ENCODE measurements at places on chromosomes 2 and 18.

DNA sequence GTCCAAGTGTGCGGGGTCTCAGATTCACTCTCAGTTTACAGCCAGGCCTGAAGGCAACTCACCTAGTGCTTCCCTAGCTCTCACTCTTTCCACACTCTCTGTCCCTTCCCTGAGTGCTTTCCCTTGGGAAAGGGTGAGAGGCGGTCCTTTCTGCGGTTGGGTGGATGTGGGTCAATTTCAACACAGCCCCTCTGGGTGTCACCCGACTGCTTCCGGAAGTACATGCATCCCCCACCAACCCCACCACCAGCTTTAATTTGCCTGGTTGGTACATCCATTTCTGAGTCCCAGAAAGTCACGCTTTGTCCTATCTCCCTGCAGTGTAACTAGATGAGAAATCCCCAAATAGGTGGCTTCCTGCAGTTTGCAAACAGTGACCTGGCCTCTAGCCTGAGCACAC lies 307.3 kb upstream of the MEIS1 start:
- no peak for DNase-seq

DNA sequence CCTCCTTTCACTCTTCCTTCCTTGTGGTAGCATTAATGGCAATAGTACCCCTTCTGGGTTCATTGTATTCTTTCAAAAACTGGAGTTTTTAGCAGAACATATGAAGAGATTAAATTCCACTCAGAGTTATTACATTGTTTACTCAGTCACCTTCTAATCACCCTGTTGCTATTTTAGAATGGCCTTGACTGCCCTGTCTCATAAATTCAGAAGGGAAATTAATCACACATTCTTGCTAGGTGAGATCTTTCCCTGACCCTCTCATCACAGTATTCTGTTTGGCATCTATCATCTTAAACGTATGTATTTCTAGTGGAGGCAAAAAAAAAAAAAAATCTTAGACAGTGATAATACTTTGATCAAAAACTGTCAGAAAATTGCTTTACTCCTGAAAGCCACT lies 760.4 kb downstream of the ADCYAP1 start:
- DNase-seq, result no peak

DNA sequence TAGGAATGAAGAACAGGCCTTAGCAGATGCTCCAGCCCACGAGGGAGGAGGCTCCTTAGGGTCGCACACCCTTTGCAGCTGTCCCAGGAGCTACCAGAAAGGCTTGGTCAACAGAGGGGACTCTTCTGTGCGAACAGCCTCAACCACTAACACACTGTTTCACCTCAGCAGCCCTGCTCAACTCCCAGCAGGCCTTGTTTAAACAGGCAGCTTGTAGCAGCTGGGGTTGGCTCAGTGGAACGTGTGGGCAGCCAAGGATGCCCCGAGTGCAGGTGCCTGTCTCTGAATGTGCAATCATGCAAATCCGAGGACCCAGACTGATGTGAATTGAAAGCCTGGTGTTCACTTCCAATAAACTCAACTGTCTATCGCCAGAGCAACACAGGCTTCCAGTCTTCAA lies 88.7 kb upstream of the CXCR4 start:
- no peak for DNase-seq

GRCh38 chr2:46706264-46706983 lies 209.2 kb downstream of the MCFD2 start:
- DNase-seq, result no peak

- DNase-seq, result no peak
These were observed 297.7 kb downstream of the SATB2 start for GRCh38 chr2:199160081-199160480.

DNA sequence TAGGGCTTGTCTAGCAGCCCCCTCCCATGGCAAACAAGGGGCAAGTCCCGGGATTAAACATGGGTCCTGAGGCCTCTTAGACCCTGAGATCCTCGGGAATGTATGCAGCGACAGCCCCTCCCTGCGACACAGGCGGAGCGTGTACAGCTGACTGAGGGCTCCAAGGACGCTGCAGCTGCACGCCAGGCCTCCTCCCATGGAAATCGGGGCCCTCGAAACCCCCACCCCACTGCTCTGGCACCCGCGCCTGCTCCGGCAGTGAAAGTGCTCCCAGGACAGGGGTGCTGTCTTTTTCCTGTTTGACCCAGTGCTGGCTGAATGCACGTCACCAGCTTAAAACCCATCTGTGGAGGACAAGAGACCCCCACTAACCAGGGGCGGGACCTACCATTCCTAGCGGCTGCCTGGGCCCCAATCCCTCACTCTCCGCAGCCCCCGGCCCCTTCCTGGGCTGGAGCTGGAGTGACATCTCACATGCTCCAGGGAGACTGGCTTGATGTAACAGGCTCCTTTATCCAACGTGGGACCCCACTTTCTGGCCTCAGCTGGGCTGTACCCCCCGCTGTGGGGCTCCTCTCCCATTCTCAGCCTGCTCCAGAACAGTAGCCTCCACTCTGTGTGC lies 247.7 kb downstream of the TWIST2 start:
- DNase-seq, result no peak

DNA sequence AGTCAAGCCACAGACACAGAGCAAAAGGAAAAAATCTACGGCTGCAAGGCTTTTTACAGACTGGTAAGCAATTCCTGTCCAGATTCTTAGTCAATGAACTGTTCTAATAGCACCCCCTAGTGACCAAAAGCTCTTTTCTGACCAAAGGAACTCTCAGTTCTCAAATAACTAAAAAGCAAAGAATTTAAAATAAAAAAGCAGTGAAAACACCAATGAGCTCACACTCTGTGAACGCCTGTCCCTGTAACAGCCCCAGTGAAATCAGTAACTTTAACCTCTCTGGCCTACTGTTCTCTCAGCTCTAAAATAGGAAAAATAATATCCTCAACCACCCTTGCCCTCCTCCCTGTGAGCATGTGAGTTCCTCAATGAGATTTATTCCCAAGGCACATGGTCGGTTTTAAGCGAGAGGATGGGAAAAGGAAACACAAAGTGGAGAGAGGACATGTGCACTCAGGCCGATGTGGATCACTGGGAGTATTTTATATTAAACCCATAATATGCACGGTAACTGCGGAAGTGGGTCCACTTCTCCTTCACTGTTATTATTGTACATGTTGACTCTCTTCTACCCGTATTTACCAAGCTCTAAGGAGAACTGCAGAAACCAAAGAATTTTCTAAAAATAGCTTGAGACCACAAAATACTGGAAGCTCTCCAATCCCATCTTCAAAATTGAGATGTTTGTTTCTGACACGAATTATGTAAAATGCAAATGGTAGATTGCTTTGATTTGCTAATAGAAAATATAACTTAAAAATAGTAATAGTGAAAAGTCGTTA lies 128.5 kb downstream of the STK39 start:
- DNase-seq, result no peak

- DNase-seq, result no peak
These were observed 105.9 kb downstream of the ACKR3 start for GRCh38 chr2:236675526-236675925.

Data from stimulated activated CD8-positive, alpha-beta memory T cell treated with anti-CD3 and anti-CD28 coated beads, Interleukin-15, amount 100 ng/mL, for 24 hours (primary cell).